ENCODE measurements at places on chromosomes 11 and 22. TPM values are rescaled to one million over a fixed set of nuclear protein-coding genes. Genes with fewer than 3 reads are reported as not detected.

Gene CABP4
- not detected for total RNA-seq

Gene PTPRJ
- 1.0 TPM for total RNA-seq

Gene TYR
- not detected for total RNA-seq

Gene KLHL22
- 14.8 TPM for total RNA-seq

Gene DDI1
- not detected for total RNA-seq

Gene UBTFL1
- not detected for total RNA-seq

Gene F2
- total RNA-seq: 110 TPM

Gene EHBP1L1
- 5.4 TPM for total RNA-seq

Gene DGCR6
- 0.07 TPM for total RNA-seq

Gene MS4A4A
- total RNA-seq: not detected

Measured in HepG2 (cell line).